ENCODE measurements at places on chromosomes 6 and 20.

DNA sequence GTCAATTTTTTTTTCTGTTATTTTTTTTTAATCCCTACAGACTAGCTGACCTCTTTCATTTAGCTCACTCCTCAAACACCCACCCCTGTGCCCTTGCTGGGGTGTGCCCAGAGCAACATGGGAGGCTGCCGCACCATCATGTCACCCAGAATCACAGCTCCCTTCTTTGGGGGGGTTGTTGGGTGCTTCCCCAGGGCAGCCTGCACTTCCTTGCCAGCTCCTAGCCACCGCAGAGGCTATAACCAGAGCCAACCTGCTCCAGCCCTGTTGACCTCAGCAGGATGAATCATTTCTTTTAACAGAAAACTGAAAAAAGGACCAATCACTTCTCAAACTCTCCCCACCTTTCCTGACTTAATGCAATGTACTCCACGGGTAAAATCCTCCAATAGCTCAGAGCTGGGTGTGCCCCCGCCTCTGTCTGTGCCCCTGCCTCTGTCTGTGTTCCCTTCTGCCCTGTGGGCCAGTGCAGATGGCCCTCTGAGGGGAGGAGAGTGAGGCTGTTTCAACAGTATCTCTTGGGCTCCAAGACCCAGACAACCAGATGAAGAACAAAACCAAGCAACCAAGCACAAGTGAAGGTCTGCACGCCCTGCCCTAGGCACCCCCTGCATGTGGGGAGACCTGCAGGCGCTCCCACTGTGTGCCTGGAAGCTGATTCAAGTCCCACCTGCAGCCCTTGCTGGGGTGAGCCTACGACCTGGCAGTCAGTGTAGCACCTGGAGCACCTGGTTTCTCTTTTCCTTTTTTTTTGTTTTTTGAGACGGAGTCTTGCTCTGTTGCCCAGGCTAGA, 67.7 kb downstream of the PYGB start:
- peak; percentile 88 for DNase-seq

DNA sequence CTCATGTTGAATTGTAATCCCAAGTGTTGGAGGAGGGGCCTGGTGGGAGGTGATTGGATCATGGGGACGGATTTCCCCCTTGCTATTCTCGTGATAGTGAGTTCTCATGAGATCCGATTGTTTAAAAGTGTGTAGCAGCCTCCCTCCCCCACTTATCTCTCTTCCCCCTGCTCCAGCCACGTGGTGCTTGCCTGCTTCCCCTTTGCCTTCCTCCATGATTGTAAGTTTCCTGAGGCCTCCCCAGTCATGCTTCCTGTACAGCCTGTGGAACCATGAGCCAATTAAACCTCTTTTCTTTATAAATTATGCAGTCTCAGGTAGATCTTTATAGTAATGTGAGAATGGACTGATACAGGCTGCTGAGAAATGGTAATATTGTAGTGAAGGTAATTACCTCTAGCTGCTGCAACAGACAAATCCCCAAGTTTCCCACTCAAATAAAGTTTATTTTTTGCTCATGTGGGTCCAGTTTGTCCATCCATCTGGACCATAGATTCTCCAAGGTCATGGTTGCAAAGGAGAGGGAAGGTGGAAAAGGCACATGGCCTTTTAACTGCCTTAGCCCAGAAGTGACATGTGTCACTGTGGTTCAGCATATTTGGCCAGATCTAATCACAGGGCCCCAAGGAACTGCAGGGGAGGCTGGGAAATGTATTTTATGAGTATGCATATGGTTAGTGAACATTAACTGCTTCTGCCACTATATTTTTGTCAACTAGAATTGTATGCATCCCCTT, 89.2 kb downstream of the TRMT11 start:
- no peak for DNase-seq

DNA sequence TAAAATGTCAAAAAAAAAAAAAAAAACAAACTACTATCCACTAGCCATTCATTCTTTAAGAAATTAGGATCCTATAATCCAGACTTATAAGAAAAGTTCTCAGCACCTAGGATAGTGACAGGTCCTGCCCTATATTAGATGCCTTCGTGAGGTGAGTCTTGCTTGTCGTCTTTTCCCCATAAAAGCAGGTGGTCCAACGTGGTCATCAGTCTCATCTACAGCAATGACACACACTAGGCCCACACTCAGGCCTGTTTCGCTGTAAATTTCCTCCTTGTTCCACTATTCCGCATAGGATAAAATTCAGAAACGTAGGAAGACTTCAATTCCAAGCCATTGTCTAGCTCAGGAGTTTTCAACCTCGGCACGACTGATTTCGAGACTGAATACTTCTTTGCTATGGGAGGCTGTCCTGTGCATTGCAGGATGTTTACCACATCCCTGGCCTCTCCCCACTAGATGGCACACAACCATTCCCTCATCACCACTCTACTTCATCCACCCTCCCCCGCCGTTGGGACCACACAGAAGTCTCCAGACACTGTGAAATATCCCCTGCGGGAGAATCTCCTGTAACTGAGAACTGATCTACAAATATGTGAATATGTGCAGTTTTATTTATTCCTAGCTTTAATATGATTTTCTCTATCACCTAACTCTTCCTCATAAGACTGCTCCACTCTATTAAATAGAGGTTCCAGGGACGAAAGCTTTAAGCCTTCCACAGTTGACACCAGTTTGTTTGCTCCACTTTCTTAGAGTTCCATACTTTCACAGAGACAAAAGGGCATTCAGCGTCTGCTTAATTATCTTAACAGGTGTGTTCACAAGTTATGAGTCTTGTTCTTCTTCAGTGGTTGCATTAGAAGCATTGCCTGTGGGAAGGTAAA, 346.3 kb downstream of the BMP2 start:
- peak; percentile 50 for DNase-seq

GRCh38 chr6:63864061-63864460, 228.5 kb downstream of the PHF3 start:
- DNase-seq, result no peak

DNA sequence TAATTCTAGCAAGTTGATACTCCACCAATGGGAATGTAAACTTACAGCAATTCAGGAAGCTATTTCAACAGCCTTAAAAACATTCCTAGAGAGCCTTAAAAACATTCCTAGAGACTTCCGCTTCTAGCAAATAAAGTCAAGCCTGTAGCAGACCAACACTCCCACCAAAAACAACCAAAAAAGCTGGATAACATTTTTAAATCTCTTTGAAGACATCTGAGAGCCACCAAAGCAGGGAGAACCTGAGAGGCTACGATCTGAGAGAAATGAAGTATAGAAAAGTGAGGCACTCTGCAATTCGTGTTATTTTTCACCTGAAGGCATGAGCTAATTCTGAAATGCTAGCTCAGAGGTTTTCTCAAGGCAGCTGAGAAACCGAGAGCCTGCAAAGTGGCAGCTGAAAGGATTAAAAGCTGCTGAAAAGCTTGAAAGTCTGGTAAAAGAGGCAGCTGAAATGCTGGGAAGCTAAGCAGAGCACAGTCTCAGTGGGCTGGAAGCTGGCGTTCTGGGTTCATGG, 20.9 kb downstream of the GPR63 start:
- no peak for DNase-seq

DNA sequence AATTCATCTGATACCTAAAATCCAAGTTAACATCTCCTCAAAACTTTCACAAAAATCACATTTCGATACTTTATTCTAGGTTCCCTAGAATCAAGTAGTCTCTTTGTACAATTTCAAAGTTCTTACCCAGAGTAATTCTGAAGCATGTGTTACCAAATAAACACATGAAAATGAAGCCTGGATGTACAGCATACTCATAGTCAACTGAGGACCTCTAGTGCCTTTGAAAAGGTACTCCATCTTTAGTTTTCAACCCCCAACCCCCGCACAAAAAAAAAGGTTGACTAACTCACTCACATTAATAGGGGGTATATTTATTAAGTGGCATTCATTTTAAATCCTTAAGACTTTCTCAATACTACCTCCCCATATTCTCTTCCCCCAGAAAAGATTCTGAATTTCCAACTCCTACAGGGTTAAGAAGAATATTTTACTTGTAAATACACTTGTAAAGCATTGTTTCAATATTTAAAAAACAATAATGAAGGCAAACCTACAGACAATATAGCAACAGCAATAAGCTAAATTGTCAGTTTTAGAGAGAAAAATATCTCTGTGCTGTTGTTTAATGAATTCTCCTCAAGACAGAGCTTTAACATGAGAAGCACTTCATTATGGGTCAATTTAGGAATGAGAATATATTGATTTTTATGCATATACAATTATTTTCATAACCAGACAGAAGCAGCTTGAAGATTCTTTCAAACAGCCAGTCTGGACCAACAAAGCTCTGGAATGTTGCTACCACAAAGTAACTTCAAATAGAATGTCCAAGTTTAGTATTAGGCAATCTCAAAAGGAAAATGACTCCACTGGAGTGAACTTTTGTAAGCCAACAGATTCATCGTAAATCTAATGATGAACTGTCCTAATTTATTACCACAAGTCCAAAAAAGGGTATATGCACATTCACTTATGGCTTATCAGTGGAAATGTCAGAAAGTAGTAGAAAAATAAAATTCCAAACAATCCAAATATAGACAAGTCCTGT, 3.3 kb downstream of the PLN start:
- peak; percentile 61 for DNase-seq

DNA sequence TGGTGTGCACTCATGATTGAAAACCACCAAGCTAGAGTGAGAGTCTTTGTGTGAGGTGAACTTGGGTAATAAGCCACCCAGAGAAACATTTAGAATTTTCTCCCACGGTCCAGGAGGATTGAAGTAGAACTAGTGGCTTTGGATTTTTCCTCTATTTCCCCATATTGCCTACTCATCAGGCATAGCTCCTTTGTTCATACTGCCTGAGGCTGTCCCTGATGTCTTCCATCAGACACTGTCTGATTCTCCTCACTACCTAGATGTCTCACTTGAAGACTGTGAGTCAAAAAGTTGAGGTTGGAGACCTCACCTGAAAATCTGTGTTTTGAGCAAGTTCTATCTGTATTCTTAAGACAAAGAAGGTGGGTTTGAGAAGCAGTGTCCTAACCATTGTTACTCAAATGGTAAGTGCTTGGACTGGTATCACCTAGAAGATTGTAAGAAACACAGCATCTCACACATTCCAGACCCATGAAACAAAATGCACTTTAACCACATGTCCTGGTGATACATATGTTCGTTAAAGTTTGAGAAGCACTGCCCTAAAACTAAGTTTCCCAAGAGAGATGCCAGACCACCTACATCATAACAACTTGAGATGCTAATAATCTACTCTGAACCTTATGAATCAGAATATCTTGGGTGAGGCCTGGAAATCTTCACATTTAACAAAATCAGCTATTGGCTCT, 523.4 kb upstream of the BTBD3 start:
- peak; percentile 69 for DNase-seq

DNA sequence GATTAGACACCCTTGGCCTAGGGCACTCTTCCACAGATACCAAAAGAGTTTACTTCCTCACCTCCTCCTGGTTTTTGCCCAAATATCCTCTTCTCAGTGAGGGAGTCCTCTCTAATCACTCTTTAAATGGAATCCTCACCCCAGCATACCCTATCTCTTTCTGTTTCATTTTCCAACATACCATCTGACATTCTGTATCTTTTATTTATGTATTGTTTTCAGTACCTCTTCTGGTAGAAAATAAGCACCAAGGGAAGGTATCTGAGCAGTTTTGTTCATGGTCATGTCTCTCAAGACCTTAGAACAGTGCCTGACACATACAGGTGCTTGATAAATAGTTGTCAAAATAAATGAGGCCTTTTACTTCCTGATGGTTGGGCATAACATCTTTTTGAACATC, 55.1 kb downstream of the KIAA0408 start:
- no peak for DNase-seq

DNA sequence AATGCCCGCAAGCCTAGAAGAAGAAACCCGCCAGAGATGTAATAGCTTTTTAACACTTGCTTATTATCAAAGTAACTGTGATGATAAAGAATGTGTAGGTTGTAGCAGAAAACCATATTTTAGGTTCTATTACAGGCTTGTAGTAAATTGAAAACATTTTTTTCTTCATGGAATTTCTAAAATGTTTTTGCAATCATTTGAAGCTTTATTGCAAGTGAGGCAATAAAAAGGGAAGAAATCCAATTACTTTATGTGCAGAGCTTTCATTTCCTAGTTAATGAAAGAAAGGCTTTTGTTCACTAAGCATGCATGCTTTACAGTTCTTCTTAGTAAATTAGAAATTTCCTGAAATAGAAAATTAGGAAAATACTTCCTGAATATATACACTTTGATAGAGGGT, 135.1 kb downstream of the B3GAT2 start:
- DNase-seq, result no peak

DNA sequence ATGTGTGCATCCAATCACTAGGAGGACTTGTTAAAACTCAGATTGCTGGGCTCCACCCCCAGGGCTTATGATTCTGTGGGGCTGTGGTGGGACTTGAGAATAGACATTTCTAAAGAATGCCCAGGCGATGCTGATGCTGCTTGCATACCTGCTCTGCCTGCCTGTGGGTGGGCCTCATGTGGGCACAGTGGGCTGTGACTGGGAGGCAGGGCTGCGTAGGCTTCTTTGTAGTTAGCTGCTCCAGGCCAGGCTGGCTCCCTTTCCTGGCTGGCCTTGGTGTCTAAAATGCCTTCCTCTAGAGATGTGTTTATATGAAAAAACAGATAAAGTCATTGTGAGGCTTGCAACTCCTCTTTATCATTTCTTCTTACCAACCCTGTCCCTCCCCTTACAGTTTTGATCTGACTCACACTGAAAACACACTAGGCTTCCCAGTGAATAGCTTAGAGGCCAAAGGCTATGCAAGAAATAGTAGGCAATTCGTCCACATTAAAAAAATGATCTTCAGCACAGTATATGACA, 495.5 kb upstream of the MAP3K7 start:
- DNase-seq, result peak; percentile 46

- DNase-seq, result no peak
Observed at GRCh38 chr6:161736326-161736725, 462.5 kb upstream of the AGPAT4 start.

GRCh38 chr20:35502352-35502751, 27.1 kb downstream of the C20orf173 start:
- DNase-seq, result no peak

- DNase-seq, result peak; percentile 15
Observed at GRCh38 chr6:15063253-15063853, 182.5 kb upstream of the JARID2 start.

GRCh38 chr6:75116946-75117345, 88.9 kb downstream of the COL12A1 start:
- no peak for DNase-seq

- no peak for DNase-seq
Observed at GRCh38 chr20:31821427-31821826, 2.3 kb downstream of the MYLK2 start.

DNA sequence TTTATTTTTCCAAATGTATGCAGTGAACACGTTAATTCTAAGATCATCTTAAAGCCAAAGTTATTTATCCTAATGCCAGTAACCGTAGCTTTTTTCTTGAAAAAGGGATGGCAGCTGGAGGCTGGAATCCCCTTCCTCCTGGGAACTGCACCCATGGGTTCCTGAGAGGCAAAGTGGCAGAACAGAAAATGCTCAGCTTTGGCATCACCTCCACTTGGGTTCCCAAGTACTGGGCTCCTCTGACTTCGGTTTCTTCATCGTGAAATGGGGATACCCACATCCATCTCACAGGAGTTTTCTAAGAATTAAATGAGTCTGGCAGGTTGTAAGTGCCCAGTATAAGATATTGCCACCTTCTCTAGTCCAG, 6.2 kb upstream of the DDX43 start:
- DNase-seq, result no peak
